Fibroblast of gingiva (primary cell): ENCODE measurements at places on chromosomes 6 and 20.

GRCh38 chr6:149942461-149942829 is 631 bp downstream of the ULBP2 start:
- no peak for DNase-seq

- peak; percentile 92 for DNase-seq
Measured at GRCh38 chr6:33160728-33161344, 31.4 kb downstream of the COL11A2 start.

DNA sequence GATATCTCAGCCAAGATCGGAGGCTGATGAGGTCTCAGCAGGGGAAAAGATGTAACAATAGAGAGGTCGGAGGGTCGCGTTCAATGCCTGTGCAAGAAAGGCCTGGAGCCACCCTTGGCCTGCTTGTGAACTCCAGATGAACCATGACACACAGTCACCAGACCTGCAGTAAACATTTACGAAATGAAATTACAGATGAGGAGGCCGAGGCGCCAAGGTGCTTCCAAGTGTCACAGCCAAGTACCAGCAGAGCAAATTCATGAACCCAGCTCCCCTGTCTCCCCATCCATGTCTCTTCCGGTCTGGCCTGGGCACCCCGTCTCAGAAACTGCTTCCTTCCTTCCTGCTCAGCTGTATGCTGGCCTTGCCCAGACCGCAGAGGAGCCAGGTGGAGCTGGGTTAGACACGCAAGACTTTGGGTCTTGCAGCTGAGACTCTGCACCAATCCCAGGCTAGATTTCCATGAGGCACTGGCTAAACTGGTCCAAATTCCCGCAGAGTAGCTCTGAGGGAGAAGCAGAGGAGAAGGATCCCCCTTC is 48.1 kb downstream of the CHMP4B start:
- no peak for DNase-seq

- no peak for DNase-seq
Measured at GRCh38 chr6:2872423-2873358, 30.4 kb downstream of the SERPINB9 start.

- DNase-seq, result peak; percentile 15
Measured at GRCh38 chr6:73515204-73515655, 5.6 kb downstream of the EEF1A1 start.

- DNase-seq, result no peak
Measured at GRCh38 chr6:26030716-26031115, 56.5 kb upstream of the HFE start.

- DNase-seq, result no peak
Measured at GRCh38 chr6:95803889-95804288, 211.9 kb upstream of the FUT9 start.

GRCh38 chr6:15473741-15474161 is 189.1 kb downstream of the DTNBP1 start:
- peak; percentile 93 for DNase-seq

DNA sequence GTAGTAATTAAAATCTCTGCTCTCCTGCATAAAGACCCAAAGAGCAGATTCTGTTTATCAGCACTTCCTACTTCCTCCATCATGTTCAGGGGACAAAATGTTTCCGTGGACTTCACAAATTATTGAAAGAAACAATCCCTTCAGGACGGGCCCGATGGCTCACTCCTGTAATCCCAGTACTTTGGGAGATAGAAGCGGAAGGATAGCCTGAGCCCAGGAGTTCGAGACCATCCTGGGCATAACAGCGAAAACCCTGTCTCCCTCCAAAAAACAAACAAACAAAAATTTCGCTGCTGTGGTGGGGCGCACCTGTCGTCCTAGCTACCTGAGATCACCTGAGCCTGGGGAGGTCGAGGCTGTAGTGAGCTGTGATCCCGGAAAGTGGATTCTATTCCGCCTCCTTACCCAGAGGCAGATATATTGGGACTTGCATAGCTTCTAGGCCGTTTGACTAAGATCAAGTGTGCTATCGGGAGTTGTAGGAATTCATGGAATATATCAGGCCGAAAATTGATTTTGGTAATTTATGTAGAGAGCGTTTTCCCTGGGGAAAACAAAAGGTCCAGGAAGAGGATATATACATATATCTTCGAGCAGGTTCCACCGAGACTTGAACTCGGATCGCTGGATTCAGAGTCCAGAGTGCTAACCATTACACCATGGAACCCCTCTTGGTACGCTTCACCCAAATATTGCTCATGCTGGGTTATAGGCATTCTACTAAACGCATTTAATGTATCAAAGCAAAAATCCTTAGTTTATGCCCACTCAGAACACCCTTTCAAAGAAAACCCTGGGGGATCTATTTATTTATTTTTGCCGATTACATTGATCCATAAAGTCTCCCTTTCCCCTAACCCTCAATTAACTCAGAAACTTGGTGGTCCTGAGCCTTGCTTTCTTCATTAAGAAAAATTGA is 74.5 kb upstream of the ZNF184 start:
- DNase-seq, result peak; percentile 45

DNA sequence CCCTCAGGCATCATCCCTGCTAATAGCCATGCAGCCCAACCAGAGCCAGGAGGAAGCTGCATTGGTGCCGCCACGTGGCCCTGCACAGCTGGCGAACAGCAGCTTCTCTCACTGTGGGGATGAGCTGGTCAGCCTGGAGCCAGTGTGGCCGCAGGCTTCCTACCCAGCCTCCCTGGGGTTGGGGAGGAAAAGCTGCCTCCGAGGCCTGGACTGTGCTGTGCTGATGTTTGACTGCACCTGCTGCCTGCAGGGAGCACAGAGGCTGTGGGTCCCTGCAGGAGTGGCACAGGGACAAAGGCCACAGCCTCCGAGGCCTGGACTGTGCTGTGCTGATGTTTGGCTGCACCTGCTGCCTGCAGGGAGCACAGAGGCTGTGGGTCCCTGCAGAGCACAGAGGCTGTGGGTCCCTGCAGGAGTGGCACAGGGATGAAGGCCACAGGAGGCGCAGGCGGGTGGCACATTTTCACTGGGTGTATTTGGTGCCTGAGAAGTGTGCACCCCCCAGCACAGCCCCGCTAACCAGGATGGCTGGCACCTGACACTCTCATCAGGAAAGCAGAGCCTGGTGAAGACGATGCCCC is 83.9 kb downstream of the DLL1 start:
- no peak for DNase-seq

DNA sequence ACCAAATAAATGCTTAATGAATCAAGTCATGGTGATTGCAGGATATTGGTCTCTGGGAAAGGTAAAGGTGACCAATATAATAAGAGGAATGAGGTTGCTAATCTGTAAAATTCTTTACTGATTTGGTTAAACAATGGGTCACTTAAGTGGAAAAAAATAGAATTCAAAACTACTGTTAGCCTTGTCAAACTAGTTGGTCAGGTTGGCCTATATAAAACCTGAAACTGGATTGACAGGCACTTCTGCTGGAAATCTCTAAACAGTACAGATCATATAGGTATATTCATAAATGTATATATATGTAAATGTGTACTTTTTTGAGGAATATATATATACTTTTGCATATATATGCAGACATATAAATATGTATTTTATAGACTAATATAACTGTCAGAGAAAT is 19.7 kb downstream of the PLCB4 start:
- no peak for DNase-seq

DNA sequence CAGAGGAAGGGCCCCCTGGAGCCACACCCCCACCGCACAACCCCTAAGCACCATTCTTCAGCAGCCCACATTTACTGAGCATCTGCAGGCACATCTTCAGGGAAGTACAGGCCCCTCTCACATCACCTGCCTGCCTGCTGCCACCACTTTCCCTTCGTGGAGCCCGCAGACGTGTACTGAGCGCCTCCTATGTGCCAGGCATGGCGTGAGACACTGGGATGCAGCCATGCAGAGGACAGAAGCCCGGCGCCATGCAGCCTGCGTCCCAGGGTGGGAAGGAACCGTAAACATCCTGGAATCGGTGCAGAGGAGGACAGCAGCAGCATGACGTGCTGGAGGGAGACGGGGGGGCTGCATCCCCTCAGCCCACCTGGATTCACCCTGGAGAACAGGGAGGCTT is 78.1 kb downstream of the GRM4 start:
- DNase-seq, result no peak

GRCh38 chr6:33410711-33411631 is at the start of gene PHF1:
TSS of gene PHF1 (plus strand) at chr6:33411014. CDS start at chr6:33412264, 1,250 bp downstream.
- DNase-seq, result peak; percentile 88

DNA sequence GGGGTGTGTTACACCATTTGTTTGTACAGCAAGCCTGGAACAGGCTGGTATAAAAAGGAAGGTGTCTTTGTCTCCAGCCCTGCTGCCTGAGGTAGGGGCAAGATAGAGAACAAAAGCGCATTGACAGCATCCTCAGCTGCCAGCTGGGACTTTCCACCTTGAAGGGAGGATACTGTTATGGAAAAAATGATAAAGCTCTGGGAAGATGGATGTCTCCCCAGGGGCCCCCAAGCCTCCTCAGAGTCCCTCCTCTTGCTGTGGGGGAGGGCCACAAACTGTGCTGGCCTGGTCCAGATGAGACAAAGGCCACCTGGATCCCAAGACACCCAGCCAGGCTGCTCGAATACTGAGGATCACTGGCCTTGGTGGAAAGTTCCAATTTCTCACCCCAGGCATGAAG is 13.0 kb downstream of the REM1 start:
- DNase-seq, result no peak

- no peak for DNase-seq
Measured at GRCh38 chr20:49507741-49508434, 25.4 kb upstream of the KCNB1 start.

DNA sequence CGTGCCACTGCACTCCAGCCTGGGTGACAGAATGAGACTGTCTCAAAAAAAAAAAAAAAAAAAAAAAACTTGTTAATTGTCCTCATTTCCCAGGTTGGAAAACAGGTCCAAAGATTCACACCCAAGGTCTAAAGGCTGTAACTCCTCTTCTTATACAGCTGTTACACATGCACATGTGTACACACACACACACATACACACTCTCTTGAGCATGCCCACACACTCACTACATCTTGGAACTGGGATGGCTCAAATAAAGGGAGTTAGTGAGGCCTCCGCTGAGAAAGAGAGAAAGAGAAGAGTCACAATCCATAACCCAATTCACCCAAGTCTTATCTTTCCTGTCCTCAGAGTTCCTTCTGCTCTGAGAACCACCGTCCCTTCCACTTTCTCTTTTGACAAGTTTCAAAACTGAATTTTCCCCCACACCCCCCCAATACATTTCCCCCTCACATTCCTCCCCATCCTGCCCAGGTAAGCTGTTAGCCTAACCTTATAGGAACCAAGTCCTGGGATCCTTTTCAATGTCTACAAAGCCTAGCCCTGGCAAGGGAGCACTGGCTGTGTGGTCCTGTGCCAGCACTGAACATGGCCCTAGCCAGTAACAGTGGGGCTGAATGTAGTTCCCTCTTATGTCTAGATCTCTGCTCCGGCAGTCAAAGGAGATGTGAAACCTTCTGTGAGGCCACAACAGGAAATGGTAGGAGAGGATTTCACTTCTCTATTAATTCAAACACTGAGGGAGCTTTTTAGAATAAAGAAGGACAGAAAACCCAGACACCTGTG is 3.2 kb upstream of the HLA-DMB start:
- no peak for DNase-seq

- DNase-seq, result no peak
Measured at GRCh38 chr6:52671676-52672075, 763 bp downstream of the TMEM14A start.

GRCh38 chr6:57421503-57421902 is 104.1 kb downstream of the PRIM2 start:
- no peak for DNase-seq

DNA sequence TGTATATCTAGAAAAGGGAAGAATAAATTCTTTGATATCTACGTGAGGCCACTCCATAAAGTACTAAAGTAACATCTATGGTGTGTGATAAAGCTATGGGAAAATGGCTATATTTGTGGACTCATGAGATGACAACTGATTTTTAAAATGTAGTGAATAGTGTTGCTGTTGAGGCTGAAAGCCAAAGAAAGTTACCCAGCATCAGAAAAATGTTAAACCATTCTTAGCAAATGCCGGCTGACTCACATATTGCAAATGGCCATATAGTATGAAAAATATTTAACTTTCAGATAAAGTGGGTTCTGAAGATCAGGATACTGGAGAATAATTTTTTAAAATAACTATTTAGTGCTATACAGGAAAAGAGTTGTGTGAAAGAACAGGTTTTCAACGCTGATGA is 129.9 kb upstream of the GRIK2 start:
- no peak for DNase-seq

DNA sequence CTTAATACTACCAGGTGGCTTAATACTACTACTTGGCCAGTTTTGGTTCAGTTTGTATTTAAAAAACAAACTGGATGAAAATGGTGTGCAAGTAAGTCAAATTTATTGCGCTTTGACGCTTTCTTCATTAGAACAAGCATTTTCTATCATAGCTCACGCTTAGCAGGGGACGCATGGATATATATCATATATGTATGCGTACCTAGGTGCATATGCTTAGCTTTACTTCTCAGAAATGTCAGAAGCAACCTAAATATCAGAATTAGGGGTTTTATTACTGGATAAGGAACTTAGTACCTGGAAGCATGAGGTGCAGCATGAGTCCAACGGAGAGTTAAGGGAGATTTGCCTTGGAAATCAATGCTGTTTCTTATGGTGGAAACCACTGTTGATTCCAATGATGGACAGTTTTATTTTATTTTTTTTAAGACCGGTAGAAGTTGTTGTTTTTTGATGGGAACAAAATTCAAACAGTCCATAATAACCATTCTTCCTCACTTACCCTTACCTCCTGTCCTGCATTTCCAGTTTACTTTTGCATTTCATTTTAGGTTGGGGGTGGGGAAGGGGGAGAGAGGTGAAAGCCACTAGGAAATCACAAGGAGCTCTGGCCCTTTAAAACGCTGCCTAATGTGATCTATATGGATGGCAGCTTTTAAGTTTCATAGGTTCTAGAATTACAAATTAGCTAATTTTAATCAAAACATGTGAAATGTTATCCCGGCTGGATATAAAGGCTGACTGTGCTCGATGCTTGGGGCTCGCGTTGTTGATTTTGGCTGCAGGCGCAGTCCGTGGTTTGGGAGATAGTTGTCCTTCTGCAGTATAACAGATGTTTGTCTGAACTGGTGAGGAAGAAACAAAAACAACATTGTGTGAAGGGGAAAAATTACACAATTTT is 2.1 kb downstream of the SOBP start:
- DNase-seq, result peak; percentile 92

GRCh38 chr6:152478377-152479010 is 158.7 kb downstream of the SYNE1 start:
- DNase-seq, result no peak
